ENCODE measurements at places on chromosomes 11 and 22.

DNA sequence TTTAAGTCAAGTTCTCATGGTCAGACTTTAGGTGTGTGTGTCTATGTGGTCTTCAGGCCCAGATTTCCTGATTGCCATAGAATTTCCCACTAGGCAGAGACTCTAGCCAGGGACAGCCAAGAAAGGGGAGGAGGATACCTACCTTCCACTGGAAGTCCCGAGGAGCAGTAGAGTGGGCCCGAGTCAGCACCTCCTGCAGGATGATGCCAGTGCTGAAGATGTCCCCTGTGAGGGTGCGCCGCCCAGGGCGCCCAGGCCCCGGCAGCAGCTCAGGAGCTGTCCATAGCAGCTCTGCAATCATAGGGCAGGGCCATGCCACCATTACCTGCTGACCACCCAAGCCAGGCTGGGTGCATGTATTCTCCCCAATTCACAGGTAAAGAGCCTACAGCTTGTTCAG is 41.6 kb upstream of the LRRC32 start:
- no peak for DNase-seq

DNA sequence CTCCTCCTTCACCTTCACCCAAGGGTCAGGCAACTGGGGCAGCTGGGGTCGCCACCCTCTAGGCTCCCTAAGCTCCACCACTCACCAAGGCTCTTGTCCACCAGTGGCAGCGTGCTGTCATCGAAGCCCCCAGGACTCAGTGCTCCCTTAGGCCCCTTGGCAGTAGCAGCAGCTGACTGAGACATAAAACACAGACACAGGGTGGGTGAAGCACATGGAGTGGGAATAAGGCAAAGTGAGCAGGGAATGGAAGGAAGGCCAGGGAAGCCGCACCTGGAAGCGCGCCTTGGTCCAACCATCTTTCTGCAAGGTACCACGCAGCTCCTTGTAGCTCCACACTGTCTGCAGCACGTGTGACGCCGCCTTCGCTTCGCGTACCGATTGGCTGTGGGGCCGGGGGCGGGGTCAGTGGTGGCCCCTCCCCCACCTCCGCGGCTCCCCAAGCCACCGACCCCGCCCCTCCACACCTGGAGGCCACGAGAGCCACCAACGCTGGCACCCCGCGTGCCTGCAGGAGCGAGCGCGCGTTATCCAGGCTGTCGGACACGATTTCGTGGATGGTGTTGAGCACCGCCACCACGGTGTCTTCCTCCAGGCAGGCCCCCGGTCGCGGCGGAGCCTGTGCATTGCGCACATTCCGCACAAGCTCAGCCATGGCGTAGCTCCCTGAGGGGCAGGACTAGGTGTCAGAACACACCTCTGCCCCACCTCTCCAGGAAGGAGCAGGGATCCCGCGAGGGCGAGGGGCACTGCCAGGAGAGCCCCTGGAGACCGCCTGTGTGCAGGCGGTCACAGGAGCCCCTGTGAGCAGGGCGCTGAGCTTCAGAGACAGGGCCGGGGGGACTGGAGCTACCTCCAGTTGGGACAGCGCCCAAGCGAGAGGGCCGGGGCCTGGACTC is 31.3 kb upstream of the TXNRD2 start:
- no peak for DNase-seq

GRCh38 chr11:74925281-74925680 is 23.6 kb downstream of the XRRA1 start:
- DNase-seq = no peak

- no peak for DNase-seq
These were observed 1.0 kb upstream of the CHRM1 start for GRCh38 chr11:62922189-62922589.

DNA sequence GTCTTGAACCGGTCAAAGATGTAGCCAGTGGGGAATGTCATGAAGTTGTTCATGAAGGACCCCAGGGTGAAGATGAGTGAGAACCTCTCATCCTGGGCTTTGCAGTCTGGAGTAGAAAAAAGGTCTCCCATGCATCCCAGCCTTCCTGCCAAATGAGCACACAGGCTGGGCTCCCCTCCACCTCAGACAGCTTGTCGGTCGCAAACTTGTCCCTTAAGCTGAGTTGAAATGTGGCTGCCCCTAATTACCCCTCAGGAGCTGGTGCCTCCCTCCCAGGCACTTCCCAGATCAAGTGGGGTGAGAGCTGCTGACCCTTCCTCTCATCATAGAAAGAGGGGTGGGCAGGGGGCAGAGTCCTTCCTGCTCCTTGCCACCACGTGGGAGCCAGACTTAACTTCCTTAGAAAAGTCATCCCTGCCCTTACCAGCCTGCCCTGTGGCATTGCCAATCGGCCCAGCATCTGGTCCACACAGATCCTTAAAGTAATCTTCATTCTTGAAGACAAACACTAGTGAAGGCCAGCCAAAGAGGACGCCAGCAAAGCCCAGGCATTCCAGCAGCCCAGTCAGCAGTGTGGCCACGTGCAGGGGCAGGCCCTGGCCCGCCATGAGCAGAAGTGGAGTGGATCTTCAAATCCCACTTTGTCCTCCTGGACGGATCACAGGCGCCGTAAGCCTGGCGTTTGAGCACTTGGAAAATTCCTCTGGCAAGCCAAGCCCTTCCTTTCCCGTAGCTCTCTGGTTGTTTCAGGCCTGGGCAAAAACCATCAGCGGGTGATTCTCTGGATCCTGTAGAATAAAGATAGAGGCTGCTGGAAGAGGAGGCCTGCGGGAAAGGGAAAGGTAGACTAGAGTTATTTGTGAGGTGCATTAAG is 1.1 kb downstream of the SLC43A3 start:
- DNase-seq = peak; percentile 16

DNA sequence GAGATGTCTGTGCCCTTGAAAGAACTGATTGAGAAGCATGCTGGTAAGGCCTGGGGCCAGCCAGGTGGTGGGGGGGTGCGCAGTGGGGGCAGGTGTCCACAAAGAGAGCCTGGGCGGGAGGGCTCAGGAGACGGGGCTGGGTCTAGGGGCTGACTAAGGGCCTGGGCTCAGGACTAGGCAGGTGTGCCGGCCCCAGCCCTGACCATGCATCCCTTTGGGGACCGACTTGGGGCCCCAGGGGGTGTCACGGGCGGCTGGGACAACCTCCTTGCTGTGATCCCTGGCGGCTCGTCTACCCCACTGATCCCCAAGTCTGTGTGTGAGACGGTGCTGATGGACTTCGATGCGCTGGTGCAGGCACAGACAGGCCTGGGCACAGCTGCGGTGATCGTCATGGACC is 4.4 kb downstream of the NDUFV1 start:
- no peak for DNase-seq

GRCh38 chr11:72238040-72238450 is 5.9 kb downstream of the PHOX2A start:
- peak; percentile 50 for DNase-seq

DNA sequence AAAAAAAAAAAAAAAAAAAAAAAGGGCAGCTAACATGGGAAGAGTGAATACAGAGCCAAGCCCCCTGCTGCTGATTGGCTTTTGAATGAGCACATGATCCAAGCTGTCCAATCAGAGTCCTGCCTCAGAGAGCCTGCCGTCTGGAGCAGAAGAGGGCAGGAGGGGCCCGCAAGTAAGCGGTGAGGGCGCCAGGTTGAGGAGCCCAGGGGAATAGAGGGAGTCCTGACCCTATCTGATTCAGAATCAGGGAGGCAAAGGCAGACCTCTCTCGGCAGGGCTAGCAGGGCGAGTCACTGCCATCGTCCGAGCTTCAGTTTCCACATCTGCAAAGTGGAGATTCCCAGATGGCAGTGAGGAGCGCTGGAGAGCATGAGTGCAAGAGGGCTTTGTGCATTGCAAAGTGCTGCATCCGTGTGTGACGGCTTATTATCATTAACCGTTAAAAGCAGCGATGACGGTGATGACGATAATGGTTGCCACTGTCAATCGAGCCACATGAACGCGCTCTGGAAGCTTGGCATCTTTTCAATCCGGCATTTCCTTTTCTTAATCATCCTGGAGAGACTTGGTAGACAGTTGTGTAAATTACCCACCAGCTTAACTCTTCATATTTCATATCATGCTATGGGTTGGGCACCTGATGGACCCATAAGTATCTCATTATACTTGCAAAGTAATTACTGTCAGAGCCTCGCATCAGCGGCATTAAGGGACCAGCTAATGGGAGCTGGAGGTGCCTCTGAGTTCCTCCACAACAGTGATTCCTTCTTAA is 68.6 kb upstream of the ATXN10 start:
- no peak for DNase-seq

- no peak for DNase-seq
These were observed 70.5 kb downstream of the ETS1 start for GRCh38 chr11:128516886-128517285.

GRCh38 chr11:78615724-78616123 is 41.1 kb upstream of the NARS2 start:
- DNase-seq = no peak

DNA sequence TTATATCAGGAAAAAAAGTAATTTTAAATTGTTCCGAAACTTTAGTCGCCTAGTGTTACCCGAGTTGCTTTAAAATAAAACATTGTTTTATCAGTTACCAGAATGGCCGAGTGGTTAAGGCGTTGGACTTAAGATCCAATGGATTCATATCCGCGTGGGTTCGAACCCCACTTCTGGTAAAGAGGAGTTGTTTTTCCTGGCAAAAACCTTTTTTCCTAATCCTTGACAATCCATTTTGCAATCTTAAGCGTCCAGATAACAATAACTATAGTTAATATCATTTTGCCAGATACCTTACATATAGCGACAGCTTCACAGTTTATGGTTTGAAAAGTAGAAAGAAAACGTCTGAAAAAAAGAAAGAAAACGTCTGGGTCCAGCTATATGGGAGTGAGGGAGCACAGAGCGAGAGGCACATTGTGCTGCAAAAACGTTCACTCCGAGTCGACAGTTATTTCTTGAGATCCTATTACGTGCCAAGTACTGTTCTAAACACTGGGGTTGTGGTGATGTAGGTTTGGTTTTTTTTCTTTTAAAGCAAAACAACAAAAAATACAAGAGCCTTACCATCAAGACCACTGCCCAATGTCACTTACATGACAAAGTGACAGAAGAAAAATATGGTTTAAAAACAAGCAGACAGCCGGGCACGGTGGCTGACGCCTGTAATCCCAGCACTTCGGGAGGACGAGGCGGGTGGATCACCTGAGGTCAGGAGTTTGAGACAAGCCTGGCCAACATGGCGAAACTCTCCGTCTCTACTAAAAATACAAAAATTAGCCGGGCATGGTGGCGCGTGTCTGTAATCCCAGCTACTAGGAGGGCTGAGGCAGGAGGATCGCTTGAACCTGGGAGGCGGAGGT is 40.6 kb downstream of the OR4D9 start:
- no peak for DNase-seq

DNA sequence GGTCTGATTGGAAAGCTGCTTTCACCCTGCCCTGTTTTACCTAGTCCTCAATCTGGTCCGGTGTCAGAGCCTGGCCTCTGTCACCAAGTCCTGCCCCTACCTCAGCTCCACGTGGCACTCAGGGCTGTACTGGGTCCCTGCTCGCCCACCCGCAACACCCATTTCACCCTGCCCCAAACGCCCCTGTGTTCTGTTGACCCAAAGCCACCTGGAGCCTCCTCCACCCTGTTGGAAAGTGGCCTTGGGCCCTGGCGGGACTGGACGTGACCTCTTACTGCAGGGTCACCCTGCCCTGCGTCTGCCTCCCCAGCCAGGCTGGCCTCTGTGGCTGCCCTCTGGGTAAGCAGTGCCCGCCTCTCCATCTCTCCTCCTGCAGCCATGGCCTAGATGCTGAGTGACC is 21.5 kb upstream of the BRSK2 start:
- DNase-seq = no peak

DNA sequence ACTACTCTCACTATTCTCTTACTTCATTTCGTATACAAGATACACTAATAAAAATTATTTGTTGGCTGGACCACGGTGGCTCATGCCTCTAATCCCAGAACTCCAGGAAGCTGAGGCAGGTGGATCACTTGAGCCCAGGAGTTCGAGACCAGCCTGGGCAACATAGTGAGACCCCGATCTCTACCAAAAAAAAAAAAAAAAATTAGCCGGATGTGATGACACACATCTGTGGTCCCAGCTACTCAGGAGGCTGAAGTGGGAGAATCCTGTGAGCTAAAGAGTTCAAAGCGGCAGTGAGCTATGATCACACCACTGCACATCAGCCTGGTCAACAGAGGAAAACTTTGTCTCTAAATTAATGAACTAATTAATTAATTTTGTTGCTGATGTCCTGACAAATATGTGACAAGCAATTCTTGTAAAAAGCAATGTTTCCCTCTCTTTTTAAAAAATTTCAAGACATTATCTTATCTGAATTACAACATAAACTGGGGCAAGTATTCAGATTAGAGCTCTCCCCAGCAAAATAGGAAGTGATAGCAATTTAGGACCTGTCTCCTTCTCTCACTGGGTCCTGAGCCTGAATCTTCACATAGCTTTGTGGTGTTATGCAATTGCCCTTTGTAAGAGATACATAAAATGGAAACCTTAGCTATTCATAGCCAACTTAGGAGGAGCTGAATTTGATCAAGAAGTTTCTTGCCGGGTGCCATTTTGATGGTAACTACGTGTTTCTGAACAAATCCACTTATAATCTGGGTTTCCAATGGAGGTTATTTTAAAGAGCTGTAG is 17.6 kb upstream of the TMA7B start:
- no peak for DNase-seq

DNA sequence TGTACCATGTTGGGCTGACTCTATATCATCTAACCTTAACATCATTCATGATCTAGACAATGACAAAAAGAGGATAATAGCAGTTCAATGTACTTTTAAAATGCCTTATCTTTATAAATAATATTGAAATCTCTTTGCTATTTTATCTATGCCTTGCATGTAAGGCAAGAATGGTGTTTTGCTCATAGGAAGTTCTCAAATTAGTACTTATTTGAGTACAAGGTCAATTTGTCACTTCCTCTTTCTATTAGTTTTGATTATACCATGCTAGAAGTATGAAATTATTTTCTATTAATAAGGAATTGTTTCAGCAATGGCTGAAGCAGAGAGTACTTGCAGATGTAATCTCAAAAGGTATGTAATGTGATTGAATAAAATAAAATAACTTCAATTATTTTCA is 1285.4 kb upstream of the TENM4 start:
- DNase-seq = no peak

- DNase-seq = no peak
These were observed 50.3 kb downstream of the TUG1 start for GRCh38 chr22:31019191-31019930.

DNA sequence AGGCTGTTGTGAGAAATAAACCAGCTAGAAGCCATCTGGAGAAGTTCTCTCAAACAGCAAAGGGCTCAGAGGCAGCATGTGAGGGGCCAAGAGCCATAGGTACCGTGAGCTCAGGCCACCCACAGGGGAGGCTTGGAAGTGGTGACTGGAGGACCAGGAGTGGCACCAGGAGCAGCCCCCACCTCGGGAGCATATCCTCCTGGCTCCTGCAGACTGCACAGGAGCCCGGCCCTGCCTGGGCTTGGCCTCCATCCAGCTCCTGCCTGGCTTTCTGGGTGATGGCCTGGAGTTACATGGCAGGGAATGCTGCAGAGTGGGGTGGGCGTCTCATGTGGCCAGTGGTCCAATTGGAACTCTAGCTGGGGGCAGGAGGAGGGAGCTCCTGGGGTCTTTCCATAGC is 4.2 kb upstream of the MPPED1 start:
- DNase-seq = no peak

GRCh38 chr11:125162743-125163142 is 1.8 kb upstream of the PKNOX2 start:
- no peak for DNase-seq

- DNase-seq = no peak
These were observed 23.1 kb upstream of the ANO5 start for GRCh38 chr11:22169833-22170232.

Data from activated CD8-positive, alpha-beta memory T cell treated with anti-CD3 and anti-CD28 coated beads, Interleukin-2, amount 50 U/mL, for 4 hours (primary cell).